ENCODE measurements at places on chromosomes 12 and 14. TPM values are rescaled to one million over a fixed set of nuclear protein-coding genes. Genes with fewer than 3 reads are reported as not detected.

The HOXC4 gene
- not detected for total RNA-seq

GRCh38 chr12:102659200-102659911, 179.0 kb upstream of the IGF1 start:
- DNase-seq = no peak

GRCh38 chr12:128930606-128931005, 77.3 kb downstream of the GLT1D1 start:
- DNase-seq = peak; percentile 80

The METTL1 gene
- total RNA-seq = 5.6 TPM

The ZDHHC22 gene
- 0.31 TPM for total RNA-seq

DNA sequence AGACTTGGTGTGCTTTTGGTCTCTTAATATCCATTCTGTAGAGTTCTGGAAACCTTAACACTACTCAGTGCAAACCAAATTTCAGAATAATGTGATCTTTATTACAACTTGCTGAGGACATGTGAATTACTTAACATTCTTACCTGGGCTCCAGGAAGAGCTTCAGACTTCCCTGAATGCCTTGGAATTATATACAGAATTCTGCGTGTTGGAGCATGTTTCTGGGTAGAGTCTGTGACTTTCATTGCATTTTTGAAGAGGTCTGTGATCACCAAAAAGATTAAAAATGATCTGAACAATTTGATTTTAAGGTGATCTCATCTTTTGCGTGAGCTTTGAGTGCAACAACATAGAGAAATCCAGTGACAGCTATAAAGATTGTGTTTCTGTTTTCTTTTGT, 35.4 kb downstream of the ZDHHC17 start:
- no peak for DNase-seq
